ENCODE measurements at places on chromosomes 3 and 15.

- DNase-seq = no peak
These were observed 34.6 kb downstream of the BTD start for GRCh38 chr3:15636028-15636709.

GRCh38 chr15:65916041-65916663 lies 46.9 kb downstream of the RAB11A start:
- no peak for DNase-seq

- no peak for DNase-seq
These were observed 119.2 kb downstream of the GHSR start for GRCh38 chr3:172329070-172329469.

- no peak for DNase-seq
These were observed 51.8 kb downstream of the CHST2 start for GRCh38 chr3:143171141-143171980.

GRCh38 chr15:39706206-39706605 lies 76.4 kb downstream of the FSIP1 start:
- DNase-seq = no peak

DNA sequence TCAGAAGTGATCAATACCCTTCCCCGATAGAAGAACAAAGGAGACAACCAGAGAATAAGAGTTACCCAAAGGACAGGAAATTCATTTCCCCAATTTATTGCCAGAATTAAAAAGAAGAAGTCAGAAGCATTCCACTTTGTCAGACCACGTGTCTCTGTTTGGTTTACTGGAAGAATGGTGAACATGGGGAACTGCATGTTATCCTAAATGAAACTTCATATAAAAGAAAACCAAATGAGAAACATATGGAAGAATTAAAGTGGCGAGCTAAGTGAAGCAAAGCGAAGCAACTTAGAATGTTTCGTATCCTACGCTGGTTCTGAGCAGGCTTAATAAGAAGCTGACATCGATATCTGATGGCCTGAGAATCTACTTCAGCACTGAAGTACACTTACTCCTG lies 190.7 kb downstream of the MAGI1 start:
- DNase-seq = no peak

- no peak for DNase-seq
These were observed 9.5 kb downstream of the RPSA start for GRCh38 chr3:39415983-39416382.

- DNase-seq = no peak
These were observed 79.6 kb downstream of the MLH1 start for GRCh38 chr3:37072892-37073291.

DNA sequence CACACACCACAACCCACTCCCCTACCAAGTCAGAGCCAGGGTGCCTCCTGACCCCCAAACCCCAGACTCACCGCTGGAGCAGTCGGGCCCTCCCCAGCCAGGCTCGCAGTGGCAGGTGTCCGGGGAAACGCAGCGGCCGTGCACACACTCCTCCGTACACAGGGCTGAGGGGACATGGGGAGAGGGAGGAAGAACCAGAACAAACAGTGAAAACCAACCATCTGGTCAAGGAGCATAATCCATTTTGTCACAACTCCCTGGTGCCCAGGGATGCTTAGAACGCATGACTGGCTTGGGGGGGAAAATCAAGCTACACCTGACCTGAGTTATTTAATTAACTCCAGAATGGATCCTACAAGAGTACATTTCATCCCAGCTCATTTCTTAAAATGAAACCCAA lies 159.2 kb downstream of the MEGF11 start:
- DNase-seq = no peak

GRCh38 chr3:55897573-55898224 lies 410.6 kb upstream of the WNT5A start:
- DNase-seq = no peak

GRCh38 chr3:170257145-170257544 lies 34.9 kb downstream of the PRKCI start:
- no peak for DNase-seq

- DNase-seq = no peak
These were observed 1161.4 kb downstream of the SI start for GRCh38 chr3:163916596-163917560.

GRCh38 chr3:24496529-24497482 lies 2.2 kb upstream of the THRB start:
- DNase-seq = no peak

DNA sequence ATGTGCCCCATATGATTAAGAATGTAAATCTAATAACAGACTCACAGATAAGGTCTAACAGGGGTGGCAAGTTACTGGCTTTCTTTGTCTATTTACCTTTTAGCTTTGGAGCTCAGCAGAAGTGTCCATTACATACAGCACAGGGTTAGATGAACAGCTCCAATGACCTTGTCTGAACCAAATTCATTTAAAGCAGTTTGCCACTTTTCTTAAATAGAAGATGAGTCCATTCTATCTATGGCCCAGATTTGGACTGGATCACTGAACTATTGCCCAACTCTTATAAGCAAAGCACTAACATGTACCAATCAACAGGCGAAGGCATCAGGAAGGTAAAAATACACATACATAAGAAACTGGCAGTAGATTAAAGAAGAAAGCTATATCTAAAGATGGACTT lies 214.4 kb downstream of the TIGIT start:
- DNase-seq = no peak

DNA sequence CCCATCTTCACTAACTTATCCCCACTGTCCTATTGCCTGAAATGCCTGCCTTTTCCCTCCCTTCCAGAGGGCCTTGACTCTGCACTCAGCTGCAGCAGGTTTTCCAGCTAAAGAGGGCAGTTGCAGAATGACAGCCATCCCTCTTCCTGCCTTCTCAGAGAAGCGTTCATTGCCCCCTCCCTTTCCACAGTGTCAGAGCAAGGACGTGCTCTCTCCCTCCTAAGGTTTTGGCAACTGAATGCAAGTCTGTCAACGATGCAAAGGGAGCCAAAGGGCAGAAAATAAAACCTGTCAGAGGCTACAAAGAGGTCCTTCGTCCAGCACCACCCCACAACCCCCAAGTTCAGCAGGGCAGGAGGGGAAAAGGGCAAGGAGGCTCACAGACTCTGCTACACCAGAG lies 230.1 kb upstream of the THBS1 start:
- no peak for DNase-seq

DNA sequence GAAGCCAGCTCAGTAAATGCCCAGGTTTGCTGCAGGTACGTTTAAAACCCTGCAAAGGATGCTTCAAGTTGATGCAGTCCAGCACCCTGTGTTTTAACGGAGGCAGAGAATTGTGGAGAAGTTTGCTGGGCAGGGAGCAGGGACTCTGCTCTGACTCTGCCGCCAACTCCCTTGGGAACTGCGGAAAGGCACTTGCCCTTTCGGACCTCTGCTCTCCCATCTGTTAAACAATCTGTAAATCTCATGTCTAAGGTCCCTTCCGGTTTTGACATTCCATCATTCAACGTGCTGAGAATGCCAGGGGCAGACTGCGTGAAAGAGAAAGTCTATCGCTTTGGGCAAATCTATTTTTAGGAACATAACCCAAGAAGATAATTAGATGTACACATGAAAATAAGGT lies 184.5 kb downstream of the OPA1 start:
- no peak for DNase-seq

GRCh38 chr3:105473521-105474223 lies 107.0 kb downstream of the ALCAM start:
- DNase-seq = peak; percentile 56

DNA sequence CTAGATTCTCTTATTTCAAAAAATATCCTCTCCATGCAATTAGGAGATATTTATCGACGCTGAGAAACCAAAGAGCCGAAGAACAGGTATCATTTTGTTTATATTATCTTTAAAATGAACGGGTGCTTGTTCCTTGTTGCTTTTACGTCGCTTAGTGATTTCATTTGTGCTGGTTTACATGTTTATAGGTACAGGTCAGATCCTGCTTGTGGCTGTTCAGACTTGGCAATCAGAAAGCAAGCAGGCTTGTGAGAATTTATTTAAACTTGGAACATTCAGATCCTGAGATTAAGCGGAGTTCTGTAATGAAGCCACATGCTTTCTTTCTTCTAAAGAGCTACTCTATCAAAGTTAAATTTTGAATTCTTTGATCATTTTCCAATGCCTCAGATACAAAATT lies 43.0 kb upstream of the ATP2C1 start:
- DNase-seq = no peak

DNA sequence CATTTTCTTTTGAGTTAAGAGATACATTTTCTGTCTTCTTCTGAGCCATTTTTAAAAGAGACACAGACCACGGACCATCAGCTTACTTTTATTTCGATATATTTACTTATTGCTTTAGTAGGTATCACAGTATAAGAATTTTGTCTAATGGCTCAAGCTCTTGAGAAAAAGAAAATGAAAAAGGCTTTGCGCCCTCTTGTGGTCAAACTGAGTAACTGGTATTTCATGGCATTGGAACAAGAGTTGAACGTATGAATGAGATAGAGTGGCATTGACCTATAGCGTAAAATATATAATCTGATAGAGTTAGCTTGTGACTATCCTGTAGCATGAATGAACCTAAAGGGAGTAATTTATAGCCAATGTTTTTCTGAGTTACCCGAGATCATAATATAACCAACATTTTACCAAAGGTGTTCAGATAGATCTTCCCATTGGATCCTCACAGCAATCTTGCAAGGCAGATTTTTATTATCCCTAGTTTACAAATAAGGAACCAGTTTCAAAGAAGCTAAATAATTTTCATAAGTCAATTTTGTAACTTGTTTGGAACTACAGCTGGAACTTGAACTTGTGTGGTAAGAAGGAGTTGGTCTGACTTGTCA lies 154.6 kb downstream of the POLR2M start:
- no peak for DNase-seq

DNA sequence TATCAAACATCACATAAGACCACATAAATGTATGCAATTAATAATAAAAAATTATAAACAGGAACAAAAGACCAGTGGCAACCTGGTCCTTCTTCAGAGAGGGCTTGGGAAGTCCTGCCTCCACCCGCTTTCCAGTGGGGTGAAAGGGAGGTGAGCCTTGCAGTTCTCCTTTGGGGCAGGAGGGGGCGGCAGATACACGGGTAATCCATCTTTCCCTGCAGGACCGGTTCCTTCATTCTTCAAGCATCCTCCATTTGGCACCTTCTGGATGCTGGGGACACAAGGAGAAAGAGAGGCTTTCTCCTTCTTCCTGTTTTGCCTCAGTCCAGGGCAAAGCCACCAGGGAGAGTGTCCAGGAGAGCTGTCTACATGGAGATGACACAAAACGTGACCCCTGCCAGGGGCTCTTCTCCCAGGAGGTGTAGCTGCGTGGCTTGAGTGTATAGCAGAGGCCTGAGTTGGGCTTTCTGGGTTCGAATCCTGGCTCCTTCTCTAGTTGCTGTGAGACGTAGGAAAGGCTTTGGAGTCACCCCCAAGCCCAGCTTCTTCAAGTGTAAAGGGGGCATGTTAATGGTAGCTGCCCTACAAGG lies 23.2 kb downstream of the RPLP1 start:
- no peak for DNase-seq

DNA sequence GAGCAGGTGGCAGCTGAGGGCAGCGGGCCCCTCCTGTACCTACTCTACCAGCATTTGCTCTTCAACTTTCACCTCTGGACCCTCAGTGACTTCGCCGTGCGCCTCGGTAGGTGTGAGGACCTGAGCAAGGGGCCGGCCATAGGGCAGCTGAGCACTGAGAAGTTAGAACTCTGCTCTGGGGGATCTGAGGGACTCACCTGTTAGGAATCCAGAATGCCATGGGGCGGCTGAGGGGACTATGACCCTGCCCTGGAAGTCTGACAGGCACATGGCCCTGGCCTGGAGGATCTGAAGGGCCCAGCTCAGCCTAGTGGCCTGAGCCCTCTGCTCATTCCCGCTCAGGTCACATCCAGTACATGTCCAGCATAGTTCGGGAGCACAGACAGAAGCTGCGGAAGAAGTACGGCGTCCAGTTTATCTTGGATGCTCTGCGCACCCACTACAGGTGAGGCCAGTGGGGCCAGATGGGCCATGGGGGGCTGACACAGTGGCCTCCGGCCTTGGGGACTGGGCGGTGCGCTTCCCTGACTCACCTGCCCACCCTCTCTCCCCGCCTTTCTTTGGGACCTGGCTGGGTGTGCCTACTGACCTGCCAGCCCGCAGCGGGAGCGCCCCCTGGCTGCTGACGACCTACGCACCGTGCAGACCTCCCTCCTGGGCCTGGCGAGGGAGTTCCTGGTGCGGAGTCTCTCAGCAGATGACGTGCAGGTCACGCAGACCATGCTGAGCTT lies 18.8 kb downstream of the NBEAL2 start:
- DNase-seq = no peak

GRCh38 chr3:48899273-48899672 lies 591 bp upstream of the SLC25A20 start:
- no peak for DNase-seq

DNA sequence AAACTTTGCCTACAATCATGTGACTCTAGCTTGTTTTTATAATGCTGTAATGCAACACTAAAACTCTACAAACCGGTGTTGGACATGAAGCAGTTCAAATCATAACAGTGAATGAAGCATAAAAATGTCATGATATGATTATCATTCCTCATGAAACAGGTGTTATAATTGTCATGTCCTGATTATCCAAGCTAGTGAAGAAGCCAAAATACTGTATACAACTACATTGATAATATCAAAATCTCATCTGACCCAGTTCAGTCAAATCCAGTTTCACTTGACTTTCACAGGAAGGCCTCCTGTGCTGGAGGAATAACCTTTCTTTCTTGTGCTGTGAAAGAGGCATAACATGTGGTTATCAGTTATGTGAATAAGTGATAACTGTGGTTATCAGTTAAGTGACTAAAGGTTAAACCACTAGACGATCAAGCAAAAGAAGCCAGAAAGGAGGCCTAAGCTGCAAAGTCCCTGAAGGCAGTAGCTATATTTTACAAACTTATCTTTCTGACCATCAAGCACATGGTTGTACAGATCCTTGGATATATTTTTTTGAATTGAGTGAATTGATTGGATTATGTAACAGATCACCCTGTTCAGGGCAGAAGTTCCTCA lies 296.4 kb downstream of the TUSC7 start:
- no peak for DNase-seq

- no peak for DNase-seq
These were observed 1.2 kb upstream of the CAPN3 start for GRCh38 chr15:42358141-42358540.

DNA sequence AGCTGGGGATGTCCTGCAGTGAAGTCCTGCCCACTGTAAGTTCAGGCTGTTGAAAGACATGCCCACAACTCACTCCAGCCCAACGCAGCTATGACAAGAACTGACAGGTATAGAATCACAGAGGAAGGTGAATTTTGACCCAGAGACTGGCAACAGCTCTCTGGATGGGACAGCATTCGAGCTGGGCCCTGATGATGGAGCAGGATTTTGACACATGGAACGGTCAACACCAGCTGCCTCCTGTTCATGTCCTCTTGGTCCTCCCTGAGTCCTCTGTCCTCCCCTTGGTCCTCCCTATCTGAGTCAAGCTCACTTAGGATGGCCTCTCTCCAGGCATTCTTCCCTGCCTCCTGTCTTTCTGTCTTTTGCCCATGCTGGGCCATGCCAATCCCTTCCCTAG lies 15.2 kb upstream of the ACAN start:
- DNase-seq = no peak

GRCh38 chr3:179961703-179962078 lies 75.0 kb downstream of the PEX5L start:
- no peak for DNase-seq

GRCh38 chr3:65732051-65732935 lies 306.4 kb downstream of the MAGI1 start:
- DNase-seq = no peak

- no peak for DNase-seq
These were observed 75.0 kb downstream of the COL8A1 start for GRCh38 chr3:99713440-99713839.

Measured in epithelial cell of prostate (primary cell).